Left renal pelvis (tissue), 4 donors: ENCODE measurements at places on chromosomes 6 and 20.
A peak's percentile ranks its signal among the peaks of the same experiment; 100 is the strongest.

GRCh38 chr6:45416700-45417099, 39.0 kb upstream of the SUPT3H start:
- DNase-seq: no peak

DNA sequence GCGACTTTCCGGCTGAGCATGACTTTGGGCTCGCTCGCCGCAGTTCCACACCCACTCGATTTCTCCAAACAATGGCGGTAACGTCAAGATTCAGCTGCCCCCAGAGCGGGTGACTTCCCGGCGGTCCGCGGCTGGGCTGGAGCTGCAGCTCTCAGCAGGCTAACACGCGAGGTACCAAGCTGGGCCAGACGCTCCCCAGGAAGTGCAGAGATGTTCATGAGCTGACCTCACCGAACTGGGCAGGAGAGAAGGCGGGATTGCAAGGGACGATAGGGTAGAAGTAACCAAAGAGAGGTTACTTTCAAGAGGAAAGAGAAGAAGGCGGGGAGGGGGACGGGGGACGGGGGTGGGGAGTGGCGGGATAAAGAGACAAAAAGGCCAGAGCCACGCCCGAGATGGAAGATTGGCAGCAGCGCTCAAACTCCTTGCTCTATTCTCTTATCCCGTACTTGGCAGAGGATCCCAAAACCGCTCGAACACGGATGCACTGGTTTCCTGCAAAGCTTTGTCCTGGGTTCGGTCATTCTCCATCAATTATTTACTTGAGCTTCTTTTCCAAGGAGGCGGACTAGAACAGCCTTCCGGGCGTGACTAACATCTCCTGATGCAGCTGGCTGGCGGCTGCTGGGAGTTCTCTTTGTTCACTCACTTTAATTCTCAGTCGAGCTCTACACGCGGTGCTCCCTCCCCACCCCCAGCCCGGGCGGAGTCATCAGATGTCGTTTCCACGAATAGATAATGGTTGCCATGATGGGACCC, at the start of gene MTCL3:
Gene MTCL3 (minus strand): TSS at position 626 of the 759 bp plus-strand sequence.
- DNase-seq: no peak

DNA sequence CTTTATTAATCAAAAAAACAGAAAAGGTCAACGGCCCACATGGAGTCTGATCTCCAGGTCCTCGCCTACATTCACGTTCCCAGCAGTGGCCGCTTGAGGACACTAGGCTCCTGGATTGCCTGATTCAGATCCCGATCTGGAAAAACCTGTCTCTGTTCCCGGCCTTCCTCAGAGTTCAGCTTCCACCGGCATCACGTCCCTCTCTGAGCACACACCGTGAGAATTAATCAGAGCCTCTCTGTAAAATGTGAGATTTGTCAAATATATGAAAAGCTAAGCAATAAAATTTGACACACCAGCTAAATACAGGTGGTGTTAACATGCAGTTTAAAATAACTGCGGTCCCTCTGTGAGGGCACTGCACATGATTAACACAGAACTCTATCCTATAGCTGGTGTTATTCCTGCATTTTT, 122.8 kb upstream of the COL21A1 start:
- peak; percentile 16 for DNase-seq

DNA sequence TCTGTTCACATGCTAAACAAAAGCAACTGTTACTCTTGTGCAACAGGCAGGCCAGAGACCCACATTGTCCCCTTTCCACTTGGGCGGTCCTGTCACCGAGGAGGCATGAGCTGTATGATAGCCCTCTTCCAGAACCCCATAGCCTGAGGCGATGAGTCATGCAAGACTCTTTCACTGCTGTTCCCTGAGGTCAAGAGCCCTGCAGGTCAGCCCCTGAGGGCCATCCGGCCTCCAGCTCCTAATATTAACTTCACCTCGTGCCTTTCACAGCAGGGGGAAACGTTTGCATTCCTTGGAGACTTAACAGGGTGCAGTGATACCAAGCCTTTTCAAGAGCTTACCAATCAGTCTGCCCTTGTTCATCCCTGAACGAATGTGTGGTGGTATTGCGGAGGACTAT, 253.3 kb upstream of the ECI2 start:
- no peak for DNase-seq

GRCh38 chr6:111747829-111748228, 125.4 kb downstream of the FYN start:
- no peak for DNase-seq

- DNase-seq: no peak
Observed at GRCh38 chr20:49237531-49237930, 18.3 kb downstream of the DDX27 start.

DNA sequence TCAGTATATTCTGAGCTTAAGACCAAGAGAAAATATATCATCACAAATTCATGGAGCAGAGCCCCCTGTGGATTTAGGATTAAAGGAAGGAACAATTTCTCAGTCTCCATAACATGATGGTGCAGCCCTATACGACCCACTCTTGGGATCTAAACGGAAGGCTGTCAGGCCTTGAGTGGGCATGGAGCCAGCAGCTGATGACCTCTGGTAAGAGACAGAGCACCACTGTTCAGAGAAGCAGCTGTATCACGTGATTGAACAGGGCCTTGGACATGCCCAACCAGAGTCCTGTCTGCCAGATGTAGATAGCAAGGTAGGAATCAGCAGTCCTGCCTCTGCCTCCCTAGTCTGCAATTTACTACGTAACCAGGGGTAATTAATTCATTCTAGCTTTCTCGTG, 259.4 kb upstream of the POU3F2 start:
- no peak for DNase-seq

DNA sequence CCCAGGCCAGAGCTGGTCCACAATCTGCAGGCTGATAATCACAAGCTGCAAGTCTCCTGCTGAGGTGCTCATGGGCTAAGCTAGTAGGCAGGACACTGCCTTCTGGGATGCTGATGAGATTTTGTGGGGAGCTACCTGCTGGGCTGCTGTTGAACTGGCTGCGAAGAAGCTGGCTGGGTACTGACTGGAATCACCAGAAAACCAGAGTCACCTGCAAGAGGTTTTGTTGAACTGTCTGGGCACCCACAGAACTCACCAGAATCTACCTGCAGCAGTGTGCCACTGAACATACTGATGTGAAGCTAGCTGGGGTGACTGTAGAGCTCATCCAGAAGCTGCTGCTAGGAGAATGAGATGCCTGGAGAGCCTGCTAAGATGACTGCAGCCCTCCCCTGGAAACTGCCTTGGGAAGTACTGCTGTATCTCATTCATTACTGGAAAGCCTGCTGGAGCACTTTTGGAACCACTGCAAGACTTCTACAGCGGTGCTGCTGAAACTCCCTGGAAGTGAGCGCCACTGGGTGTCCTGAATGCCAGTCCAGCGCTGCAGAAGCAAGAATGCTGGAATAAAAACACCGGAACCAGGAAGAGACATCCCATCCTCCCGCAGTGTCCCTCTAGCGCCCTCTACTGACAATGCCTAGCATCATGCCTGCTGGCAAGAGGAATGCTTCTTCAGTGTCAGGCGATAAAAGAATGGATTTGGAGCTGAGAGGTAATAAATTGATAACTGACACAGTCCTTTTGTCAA, 64.9 kb upstream of the ARHGAP18 start:
- peak; percentile 48 for DNase-seq

DNA sequence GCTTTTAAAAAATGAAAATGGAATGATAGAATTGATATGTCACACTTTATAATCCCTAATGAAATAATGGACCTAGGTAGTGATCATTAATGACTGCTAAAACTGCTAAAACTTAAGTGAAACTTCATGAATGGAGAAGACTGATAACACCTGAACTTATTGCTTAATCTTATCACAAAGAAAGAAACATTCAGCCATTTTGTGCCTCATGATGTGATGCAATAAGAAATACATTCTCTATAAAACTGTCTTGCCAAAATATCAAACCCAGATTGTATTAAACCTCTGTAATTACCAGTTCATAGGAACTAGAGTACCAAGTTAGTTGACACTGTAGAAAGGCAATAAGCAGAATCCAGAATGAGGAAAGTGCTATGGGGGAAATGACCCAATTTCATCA, 54.4 kb upstream of the COL10A1 start:
- no peak for DNase-seq

GRCh38 chr6:15044948-15045347, 200.9 kb upstream of the JARID2 start:
- DNase-seq: no peak

- no peak for DNase-seq
Observed at GRCh38 chr6:169589699-169590257, 112.1 kb downstream of the WDR27 start.

- no peak for DNase-seq
Observed at GRCh38 chr20:843912-844311, 10.4 kb downstream of the FAM110A start.

GRCh38 chr20:45933266-45934045, 1.0 kb upstream of the PCIF1 start:
- DNase-seq: peak; percentile 45

- DNase-seq: no peak
Observed at GRCh38 chr20:63220696-63221399, 4.9 kb upstream of the YTHDF1 start.

DNA sequence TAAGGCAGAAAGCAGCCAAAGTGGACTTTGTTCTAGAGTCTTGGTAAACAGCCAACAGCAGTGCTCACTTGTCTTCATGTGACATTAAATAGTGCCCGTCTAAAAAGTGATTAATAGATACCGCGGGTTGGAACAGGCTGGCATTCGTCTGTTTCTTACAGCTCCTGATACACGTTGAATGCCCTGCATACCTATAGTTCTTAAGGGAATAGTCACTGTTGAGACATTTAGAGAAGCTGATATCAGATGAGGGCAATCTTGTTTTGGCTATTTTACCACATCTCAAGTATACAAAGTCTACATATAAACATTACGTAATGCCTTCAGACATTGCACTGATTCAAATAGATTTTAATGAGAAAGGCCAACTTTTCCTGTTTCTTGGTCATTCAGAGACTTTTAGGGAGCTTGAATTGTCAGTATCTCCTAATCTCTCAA, 374.9 kb upstream of the FLRT3 start:
- DNase-seq: no peak

GRCh38 chr6:153485072-153485471, 354.0 kb upstream of the RGS17 start:
- DNase-seq: no peak

DNA sequence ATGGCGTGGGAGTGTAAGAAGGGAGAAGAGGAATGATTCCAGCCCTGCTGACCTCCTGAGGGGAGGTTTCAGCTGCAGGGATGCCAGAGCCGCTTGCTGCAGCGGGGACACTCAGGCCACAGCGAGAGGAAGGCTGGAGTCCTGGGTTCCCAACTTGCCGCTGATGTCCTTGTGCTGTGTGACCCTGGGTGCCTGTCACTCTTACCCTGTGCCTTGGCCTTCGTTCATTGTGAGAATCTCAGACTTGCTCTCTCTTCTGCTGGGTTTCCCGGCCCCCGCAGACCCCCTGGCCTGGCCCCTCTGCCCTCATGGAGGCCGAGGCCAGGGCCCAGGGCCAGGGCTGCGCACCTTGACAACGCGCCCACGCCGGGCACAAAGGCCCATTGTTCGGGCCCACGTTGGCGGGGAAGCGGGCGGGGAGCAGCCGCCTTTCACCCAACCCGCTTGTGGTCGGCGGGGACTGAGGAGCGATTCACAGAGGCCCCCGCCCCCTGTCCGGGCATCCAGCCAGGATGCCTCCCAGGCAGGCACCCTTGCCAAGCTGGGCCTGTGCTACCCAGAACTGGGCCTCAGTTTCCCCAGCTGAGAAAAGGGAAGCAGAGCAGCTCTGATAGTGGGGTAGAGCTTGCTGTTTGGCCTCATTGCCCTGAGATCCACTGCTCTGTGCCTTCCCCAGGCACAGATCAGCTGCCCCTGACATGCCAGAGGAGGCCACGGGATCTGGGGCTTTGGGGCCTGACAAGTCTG, 52.4 kb downstream of the CEBPB start:
- DNase-seq: no peak

GRCh38 chr6:147578883-147579282, 70.4 kb downstream of the SAMD5 start:
- DNase-seq: no peak

- no peak for DNase-seq
Observed at GRCh38 chr20:14522595-14522994, 185.2 kb upstream of the FLRT3 start.

DNA sequence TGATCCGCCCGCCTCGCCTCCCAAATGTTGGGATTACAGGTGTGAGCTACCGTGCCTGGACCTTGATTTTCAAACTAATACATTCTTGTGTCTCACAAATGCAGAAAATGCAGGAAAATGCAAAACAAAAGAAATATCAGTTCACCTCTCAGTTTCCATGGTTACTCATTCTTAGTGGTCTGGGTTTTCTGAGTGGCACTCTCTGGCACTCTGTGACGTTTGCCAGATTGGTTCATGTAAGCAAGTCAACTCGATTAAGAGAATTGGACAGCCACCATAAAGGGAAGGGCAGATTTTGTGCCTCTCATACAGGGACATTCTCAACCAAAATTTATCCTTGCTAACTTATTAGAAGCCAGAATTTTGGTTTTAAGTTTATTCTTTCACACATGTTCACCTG, 8.6 kb downstream of the CMTR1 start:
- no peak for DNase-seq

- DNase-seq: no peak
Observed at GRCh38 chr6:159572439-159573110, 120.5 kb downstream of the SOD2 start.

GRCh38 chr20:41432746-41433145, 66.1 kb upstream of the EMILIN3 start:
- DNase-seq: no peak

DNA sequence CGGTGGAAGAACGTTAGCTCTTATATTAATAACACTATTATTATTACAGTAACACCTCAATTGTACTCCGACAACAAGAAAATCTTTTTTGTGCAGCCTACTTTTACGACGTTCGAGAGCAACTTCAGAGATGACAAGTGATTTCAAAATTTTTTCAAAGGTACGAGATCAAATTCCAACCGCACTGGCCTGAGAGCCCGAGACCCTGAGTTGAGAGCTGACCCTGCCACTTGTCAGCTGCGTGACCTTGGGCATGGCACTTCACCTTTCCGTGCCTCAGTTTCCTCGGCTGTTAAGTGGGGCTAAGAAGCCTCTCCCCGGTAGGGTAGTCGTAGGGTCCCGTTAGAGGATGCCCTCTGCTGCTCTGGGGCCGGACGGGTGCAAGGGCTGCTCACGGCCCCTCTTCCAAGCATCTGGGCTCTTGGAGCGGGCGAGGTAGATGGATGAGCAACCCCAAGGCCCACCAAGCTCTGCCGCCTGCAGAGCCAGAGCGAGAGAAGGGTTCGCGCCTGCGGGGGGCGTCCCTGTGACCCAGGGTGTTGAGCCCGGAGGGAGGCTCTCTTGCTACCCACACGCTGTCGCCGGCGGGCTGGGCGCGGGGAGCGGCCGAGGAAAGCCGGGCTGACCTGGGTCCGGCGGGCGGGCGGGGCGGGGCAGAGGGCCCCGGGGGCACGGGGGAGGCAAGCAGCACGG, 510 bp downstream of the NDRG3 start:
- DNase-seq: no peak

GRCh38 chr6:27674882-27675281, 202.0 kb upstream of the ZNF184 start:
- DNase-seq: no peak

GRCh38 chr6:125299257-125299656, 2.5 kb downstream of the HDDC2 start:
- no peak for DNase-seq

DNA sequence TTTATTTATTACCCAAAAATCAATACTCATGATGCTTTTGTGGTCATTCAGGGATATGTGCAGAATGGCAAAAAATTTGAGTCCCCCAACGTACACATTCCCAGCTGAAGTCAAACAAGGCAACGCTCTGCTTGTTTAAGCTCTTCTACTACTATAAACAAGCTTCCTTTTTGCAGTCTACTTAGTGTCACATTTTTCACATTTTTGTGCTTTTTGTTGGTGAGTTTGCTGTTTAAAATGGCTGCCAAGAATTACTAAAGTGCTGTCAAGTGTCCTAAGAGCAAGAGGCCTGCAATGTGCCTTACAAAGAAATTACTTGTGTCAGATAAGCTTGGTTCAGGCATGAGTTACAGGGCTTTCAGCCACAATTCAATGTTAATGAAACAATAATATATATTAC, 2.1 kb downstream of the WFDC8 start:
- DNase-seq: no peak
